ENCODE measurements at places on chromosomes 1 and 21.

DNA sequence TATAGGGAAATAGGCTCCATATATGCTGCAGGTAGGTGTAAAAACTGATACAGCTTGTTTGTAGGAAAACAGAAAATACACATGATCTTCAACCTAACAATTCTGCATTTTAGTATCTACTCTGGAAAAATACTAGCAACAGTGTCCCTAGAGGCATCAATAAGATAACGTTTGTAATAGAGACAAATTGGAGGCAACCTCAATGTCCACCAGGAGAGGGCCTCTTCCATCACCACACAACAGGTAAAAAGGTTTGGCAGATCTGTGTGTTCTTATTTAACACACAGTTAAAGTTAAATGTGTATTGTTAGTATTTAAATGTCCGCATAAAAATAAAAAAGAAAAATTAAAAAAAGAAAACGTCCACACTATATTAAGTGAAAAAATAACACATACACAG is 5.4 kb downstream of the EIF2D start:
- peak; percentile 31 for DNase-seq

DNA sequence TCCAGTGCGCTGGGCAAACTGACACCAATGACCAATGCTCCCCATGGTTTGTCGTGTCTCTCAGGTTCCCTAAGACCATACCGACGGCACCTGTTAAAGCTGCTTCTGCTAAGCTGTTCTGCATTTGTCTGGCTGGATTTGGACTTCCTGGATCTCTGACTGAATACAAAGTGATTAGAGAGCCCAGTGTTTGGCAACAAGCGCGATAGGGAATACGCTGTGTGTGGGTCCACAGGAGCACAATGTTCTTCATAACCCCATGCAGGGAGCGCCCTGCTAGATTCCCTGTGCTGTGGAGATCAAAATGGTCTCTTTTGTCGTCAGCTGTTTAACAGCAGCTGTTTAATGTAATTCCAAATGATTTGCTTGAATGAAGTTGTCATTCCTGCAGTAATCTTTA is 26.0 kb upstream of the ESRRG start:
- DNase-seq = no peak

DNA sequence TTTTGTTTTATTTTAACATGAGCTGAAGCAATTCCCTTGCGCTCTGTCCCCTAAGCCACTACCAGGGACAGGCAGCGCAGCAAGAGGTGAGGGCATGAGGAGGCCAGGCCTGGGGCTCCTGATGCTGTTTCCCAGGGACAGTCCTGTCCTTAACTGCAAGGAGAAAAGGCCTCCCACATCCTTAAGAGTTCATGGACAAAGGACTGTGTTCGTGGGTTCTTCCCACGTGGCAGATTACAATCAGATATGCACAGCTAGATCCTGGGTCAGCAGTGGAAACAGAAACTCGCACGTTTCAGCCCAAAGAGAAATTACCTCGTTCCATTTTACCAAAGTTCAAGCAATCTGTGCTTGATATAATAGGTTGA is 85.8 kb downstream of the MIS18A start:
- no peak for DNase-seq

GRCh38 chr1:230077436-230078213 is 10.6 kb downstream of the GALNT2 start:
- peak; percentile 64 for DNase-seq

- DNase-seq = no peak
These were observed 242.5 kb downstream of the RHOU start for GRCh38 chr1:228977741-228978140.

DNA sequence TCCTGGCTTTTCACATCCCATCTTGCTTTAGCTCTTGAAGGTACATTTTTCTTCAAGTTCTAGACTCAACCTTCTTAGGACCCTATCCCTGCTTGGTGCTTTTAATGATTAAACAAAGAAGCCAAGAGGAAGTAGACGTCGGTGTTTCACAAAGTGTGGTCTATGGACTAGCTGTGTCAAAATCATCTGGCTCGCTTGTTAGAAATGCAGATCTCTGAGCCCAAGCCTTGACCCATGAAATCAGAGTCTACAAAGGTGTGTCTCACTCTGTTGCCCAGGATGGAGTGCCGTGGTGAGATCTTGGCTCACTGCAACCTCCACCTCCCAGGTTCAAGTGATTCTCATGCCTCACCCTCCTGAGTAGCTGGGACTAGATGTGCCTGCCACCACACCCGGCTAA is 295.5 kb upstream of the KAZN start:
- DNase-seq = no peak

DNA sequence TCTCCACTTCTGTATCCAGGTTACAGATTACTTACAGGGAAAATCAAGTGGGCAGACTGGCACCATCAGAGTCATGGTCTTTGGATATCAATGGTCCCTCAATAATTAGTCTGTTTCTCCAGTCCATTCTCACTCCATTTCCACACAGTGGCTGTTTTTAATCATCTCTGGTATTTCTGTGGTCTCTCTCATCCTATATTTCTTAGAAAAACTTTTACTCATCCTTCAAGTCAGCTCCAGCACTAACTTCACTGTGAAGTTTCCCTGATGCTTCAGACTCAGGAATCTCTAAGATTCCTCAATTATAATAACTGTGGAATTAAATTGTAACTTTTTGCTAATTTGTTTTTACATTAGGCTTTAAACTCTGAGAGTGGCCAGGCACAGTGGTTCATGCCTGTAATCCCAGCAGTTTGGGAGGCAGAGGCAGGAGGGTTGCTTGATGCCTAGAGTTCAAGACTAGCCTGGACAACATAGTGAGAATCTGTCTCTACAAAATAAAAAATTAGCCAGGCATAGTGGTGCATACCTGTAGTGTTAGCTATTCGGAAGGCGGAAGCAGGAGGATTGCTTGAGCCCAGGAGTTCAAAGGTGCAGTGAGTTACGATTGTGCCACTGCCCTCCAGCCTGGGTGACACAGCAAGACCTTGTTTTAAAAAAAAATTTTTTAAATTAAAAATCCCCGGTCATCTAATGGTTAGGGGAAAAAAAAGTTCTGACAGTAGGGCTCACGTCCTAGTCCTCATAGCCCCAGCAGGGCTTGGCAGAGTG is 10.6 kb downstream of the CD160 start:
- peak; percentile 68 for DNase-seq

DNA sequence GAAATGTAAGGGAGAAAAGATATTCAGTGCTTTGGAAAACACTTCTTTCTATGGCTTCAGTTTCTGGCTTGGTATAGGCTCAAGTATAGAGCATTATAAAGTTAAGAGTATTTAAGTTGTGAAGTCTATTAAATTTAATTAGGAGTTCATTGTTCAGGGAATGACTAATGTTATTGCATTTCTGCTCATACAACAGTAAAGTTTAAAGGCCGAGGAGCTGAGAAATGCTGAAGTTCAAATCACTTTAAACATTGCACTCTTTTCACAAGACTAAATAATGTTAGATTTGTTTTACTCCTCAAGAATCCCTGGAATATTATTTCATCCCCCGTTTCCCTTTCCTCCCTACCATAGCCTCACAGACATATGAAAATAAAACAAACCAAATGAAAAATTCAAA is 30.1 kb downstream of the RGS5 start:
- no peak for DNase-seq

GRCh38 chr1:187047298-187047697 is 218.5 kb downstream of the PLA2G4A start:
- no peak for DNase-seq

- DNase-seq = no peak
These were observed 133.4 kb downstream of the ATG4C start for GRCh38 chr1:62917314-62917713.

DNA sequence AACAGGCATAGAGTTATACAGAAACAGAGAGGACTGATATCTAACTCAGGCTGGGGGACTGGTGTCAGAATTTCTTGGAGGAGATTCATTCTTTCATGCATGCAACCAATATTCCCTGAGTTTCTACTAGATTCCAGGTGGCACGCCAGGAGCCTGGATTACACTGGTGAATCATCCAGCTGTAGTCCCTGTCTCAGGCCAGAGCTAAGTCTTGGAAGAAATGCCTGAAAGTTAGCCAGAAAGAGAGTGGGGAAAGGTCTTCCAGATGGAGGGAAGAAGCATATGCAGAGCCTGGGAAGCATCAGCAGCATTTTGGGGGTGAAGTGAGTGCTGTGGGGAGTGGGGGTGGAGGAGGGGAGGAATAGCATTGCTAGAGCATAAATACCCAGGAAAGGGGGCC is 239.1 kb downstream of the OMA1 start:
- DNase-seq = peak; percentile 55

DNA sequence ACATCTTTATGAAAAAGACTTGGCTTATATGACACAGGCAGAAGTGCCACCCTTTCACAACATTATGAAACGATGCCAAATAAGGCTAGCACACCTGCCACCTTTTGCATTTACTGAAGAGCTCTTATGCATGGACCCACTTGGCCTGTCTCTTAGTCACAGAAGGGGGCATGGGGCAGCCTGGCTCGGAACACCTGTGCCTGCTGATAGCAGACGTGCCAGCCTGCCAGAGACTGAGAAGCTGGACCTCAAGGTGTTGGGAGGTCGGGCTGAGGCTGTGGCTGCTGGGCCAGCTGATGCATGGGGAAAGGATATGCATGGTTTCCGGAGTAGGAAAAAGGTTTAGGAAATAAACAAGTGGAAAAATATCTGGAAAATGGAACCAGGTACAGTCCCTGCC is 21.5 kb downstream of the RCAN1 start:
- DNase-seq = no peak

DNA sequence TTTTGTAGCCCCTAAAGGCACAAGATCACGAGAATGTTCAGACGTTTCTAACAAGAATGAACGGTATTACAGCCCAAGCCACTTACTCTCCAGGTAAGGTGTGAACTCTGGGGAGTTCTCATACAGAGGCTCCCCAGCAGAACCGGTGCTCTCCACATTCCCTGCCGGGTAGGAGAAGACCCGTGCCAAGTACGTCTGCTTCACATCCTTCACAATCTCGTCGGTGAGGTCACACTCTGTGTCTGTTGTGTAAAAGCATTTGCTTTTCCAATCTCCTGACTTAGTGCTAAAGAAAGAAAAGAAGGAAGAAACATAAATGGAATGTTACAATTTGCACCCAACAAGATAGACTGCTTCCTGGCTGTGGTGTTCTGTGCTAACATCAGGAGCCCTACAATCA is 5.7 kb downstream of the F3 start:
- no peak for DNase-seq

GRCh38 chr1:107590087-107590486 is 374.9 kb downstream of the VAV3 start:
- no peak for DNase-seq

- DNase-seq = no peak
These were observed 60.0 kb upstream of the TLR5 start for GRCh38 chr1:223203034-223203408.

DNA sequence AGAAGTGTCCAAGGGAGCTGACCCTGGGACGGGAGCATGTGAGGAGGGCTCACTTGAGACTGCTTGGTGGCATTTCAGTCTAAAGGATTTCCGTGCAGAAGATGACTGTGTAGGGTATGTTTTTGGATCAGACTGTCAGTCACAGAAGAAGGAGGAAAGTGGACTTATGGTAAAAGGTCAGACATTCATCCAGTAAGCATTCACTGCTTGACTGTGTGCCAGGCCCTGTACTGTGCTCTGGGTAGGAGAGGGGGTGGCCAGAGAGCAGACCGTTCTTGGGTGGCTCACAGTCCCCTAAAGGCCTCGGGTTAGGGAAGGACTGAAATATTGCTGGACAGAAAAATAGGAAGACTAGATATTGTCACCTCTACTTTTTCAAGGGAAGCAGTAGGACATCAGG is 2.1 kb upstream of the SERINC2 start:
- peak; percentile 50 for DNase-seq

DNA sequence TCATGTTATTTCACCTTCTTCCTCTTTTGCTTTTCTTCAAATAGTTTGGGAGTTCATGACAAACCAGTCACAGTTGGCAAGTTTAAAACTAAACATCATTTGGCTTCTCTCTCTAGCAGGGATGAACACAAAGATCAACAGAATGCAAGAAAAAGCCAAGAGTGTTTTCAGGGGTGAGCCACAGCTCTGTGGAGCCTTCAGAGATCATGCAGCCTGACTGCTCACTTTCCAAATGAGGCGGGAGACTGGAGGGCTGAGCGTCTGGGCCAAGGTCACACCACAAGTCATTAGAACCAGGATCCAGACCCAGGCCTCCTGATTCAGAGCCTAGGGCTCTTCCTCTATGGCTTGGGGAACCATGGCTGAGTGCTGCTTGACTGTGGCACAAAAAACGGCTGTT is 2.7 kb downstream of the DPT start:
- peak; percentile 11 for DNase-seq

DNA sequence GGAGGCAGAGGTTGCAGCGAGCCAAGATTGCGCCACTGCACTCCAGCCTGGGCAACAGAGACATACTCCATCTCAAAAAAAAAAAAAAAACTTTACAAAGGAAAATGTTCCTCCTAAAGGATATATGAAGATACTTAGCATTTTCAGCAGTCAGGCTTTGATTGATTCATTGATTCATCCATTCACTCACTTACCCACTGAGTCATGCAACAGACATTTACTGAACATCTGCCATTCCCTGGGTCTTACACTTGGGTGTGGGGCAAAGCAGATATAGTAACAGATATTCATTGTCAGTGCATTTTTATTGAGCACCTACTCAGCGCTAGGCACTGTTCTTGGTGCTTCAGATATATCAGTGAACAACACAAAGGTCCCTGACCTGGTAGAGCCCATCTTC is 5.6 kb upstream of the LACTBL1 start:
- DNase-seq = peak; percentile 83

DNA sequence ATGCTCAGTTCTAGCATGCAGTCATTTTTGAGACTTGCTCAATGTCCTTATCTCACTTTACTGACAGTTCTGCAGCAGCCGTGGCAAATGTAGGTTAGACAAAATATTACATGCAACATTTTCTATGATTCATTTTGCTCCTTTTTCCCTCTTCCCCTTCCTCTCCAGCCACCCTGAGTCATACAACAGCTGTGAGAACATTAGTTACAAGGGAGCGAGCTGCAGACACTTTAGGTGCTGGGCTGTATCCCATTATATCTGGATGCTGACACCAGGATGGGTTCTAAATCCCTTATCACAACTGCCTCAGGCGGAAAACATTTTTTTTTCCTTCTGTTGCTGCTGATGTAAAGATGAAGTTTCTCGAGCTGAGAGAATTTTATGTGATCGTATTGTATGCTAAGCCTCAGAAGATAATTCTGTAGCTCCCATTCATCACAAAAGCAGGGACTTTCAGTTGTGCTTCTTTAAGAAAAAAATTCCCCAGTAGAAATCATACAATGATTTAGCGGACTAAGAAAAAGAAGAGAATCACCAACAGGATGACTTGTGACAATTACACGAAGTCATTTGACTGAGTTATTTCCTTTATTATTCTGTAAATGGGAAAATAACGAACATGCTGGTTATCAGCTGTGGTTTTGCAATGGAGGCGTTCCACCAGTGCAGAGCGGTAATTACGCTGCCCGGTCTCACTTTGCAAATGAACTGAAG is 345.0 kb downstream of the DISC1 start:
- DNase-seq = peak; percentile 62

- peak; percentile 21 for DNase-seq
These were observed 2.5 kb downstream of the C1orf115 start for GRCh38 chr1:220692436-220693228.

GRCh38 chr1:89356658-89357400 is 7.0 kb upstream of the GBP6 start:
- peak; percentile 62 for DNase-seq
